Lung microvascular endothelial cell (primary cell): ENCODE measurements at places on chromosomes 5 and 9. TPM values are rescaled to one million over a fixed set of nuclear protein-coding genes. Genes with fewer than 3 reads are reported as not detected.

Gene CCDC192
- not detected in 2 replicates for total RNA-seq

Gene RNF208
- total RNA-seq = 0.22 TPM in 1 of 2 replicates, not detected in the other

Gene TPPP
- total RNA-seq = under 0.01 and 0.44 TPM in 2 replicates

Gene NUP188
- total RNA-seq = 27.0 and 40.1 TPM in 2 replicates

Gene PCSK5
- total RNA-seq = 0.79 and 1.5 TPM in 2 replicates

Gene PCDHGA6
- total RNA-seq = 1.7 and 2.4 TPM in 2 replicates

Gene MACIR
- 3.7 and 7.1 TPM in 2 replicates for total RNA-seq

Gene ADGRV1
- total RNA-seq = under 0.01 and 0.22 TPM in 2 replicates

GRCh38 chr9:132901858-132902831, 23.4 kb downstream of the SPACA9 start:
- peak; percentile 83 for DNase-seq

DNA sequence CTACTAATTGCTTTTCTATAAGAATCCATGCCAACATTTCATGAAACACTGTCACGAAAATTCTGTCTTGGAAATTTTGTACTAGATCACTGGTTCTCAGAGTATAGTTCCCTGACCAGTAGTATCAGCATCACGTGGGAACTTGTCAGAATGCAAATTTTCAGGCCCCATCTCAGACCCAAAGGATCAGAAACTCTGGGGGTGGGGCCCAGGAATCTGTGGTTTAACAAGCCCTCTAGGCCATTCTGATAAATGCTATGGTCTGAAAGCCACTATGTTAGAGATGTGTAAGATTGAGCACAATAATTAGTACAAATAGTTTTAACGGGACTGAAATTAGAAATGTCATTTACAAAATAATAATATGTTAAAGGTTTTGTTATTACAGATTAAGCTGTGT, 615.7 kb upstream of the ARRDC3 start:
- DNase-seq = no peak

- peak; percentile 66 for DNase-seq
Measured at GRCh38 chr5:343461-344401, 22.2 kb downstream of the AHRR start.

DNA sequence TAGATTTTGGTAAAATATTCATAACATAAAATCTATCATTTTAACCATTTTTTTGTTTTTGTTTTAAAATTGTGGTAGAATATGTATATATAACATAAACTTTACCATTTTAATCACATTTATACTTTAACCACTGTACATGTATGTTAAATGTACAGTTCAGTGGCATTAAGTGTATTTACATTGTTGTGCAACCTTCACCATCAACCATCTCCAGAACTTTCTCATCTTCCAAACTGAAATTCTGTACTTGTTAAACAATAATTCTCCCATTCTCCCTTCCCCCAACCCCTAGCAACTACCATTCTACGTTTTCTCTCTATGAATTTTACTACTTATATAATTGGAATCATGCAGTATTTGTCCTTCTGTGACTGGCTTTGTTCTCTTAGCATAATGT, 11.6 kb downstream of the ANKHD1 start:
- DNase-seq = no peak

GRCh38 chr5:136600306-136600705, 235.0 kb upstream of the TRPC7 start:
- DNase-seq = no peak

DNA sequence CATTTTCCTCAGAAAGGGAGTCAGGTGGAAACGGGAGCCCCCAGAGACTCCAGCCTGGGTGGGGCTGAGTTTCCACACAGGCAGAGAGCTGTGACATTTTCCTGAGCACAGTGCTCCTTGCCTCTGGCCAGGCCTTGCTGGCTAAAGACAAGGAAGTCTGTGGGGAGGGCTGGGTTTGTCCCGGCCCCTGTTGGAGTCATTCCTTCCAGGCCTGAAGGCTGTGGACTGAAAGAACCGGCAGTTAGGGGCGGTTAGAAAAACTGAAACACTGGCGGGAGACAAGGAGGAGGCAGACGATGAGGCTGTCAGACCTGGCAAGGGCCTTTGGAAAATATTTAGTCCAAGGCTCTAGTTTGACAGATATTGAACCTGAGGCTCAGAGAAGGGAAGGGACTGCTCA, 29.9 kb downstream of the COL15A1 start:
- no peak for DNase-seq

DNA sequence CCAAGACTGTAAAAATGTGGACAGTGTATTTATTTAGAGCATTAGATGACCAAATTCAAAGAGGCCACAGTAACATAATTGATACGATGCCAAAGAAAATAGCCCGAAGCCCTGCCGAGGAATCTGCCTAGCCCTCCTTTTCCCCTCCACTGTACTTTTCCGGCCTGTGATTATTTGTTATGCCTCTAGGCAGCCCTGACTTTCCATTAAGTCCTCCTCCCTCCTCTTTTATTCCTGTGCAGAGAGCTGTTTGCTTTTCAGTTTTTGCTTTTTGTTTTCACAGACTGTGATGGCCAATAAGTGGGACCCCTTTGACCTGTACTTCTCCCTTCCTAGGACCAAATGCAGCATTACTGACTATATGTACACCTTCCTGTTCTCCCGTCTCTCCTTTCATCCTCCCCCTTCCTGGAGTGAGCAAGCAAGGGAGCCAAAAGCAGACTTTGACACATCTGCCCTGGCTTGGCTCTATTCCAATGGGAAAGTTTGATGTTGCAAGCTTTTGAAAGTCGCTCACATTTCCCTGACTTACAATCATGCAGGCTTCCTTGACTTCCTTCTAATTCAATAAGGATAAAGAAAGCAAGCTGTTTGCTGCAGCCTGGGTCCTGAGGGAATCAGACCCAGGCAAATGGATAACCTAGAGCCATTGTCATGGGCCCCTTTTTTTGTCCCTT, 76.1 kb downstream of the NREP start:
- DNase-seq = peak; percentile 98

DNA sequence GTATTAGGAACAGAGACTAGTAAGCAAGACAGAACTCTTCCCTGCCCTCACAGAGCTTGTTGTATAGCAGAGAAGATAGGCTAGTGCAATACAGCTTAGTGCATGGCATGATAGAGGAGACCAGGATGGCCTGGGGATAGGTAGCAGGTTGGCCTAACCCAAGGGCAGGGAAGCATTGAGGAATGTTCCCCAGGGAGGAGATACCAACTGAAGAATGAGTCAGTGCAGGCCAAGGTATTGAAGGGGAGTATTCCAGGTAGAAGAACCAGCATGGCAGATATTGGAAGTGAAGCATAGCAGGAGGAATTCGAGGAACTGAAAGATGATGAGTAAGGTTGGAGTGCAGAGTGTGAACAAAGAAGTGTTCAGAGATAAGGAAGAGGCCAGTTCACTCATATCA, 138.6 kb upstream of the DHFR start:
- DNase-seq = no peak

DNA sequence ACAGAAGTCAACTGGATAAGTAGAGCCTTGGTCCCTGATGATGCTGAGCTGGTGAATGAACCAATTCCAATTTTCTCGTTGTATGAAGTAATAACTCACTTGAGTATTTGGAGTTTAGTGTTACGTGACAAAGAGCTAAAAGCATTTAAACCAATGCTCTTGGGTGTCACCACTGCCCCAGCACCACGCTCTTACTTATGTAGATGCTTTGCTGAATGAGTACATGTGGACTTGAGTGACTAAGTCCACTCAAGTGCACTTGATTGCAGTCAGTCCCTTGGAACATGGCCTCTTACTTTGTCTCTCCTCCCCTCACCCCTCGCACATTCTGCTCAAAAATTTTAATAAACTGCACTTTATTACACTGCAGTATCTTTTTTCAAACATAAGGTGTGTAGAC, 184.0 kb downstream of the MAN2A1 start:
- DNase-seq = no peak

DNA sequence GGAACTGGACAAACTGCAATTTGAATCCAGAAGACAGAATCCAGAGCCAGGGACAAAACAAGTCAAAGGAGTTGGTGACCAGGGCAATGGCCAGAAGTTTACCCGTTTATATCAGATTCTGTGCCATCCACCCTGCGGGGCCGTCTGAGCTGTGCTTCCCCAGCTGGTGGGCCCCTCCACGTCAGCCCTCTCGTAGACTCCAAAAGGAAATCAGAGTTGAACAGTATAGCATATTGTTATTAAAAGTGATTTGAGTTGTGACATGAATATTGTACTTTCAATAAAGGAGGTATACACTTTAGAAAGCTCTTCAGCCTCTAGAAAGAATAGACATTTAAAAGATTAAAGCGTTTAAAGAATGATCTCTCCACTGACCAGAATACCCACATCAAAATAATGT, 102.4 kb downstream of the NFIB start:
- DNase-seq = no peak
